ENCODE measurements at places on chromosomes 12 and 14.
A peak's percentile ranks its signal among the peaks of the same experiment; 100 is the strongest.

DNA sequence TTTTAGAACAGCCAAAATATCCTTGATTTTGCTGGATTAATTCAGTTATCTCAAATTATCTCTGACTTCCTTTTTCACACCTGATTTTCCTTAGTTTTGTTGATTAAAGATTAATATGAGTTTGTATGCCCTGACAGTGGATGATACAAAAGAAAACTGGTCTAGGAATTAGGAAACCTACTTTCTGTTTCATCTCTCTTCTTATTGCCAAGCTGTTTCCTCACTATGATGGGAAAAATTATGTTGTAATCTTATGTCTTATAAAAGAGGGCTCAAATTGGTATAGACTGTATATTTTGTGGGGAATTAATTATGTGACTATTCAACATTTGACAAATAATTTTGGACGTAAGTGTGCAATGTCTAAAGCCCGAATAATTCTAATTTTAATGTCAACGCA lies 271.6 kb downstream of the FBXL14 start:
- DNase-seq, result no peak

DNA sequence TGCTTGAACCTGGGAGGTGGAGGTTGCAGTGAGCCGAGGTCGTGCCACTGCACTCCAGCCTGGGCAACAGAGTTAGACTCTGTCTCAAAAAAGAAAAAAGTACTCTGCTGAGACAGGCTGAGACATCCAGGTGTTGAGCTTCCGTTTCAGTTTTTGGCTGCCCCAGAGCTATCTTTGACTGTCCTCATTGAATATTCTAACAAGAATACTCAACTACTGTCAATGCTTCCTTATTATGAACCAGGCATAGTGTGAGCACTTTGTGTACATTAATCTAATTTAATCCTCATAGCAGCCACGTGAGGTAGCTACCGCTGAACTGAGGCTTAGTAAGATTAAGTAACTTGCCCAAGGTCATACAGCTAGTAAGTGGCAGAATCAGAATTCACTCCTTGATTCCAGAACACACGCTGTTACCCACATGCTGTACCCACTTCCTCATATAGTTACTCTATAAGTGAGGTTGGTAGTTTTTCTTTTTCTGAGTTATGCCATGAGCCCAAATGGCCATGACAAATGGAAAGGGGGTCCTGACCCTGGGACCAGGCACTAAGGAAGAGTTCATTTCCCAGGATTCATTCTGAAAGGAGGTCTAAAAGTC lies 11.3 kb downstream of the ALDH1L2 start:
- no peak for DNase-seq

DNA sequence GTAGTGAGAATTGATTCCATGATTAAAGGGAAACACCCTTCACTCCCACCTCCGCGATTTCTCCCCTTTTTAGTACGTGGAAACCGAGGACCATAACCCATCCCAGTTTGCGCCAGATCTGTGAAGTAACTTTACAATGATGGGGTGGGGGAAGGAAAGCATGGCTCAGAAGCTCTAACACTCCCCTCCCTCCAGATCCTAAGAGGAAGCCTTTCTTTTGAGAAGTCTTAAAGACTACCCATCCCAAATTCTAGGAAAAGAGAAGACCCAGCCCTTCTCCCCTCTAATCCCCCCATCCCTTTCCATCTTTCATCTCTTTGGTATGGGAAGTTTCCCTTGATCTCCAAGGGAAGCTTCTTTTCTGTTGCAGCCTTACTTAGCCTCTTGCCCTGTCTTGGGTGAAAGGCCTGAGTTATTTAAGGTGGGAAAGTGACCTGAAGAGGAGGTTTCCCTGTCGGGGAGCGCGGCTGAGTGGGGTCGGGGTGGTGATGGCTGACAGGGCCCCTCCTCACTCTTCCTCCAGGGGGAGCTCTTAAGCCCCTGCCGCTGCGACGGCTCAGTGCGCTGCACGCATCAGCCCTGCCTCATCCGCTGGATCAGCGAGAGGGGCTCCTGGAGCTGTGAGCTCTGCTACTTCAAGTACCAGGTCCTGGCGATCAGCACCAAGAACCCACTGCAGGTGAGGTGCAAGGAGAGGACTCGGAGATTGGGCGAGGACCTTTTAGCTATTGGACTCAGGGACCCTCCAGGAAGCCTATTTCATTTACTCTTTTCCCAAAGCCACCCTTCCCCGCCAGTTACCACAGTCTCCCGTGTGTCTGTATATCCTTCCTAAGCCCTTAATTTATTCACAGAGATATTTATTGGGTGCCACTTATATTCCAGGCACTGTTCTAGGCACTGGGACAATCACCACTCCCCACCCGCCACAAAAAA lies 1.8 kb downstream of the MARCHF9 start:
- peak; percentile 73 for DNase-seq

- no peak for DNase-seq
Measured at GRCh38 chr14:101681795-101682194, 79.7 kb upstream of the PPP2R5C start.

DNA sequence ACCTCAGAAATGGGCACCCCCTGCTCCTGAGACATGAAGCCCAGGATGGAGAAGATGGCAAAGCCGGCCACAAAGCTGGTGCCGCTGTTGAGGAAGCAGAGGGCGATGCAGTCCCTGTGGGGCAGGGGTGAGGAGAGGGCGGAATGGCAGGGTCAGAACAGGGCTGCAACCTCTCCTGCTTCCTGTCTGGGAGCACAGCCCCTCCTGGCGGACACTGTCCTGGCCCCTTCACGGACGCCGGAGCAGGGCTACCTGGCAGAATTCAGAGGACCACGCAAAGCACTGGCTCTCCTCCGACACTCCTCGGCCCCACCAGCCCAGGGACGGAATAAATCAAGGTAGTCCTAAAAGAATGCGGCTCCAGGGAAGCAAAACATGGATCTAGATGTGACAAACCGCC lies 12.4 kb upstream of the SLC6A12 start:
- DNase-seq, result no peak

DNA sequence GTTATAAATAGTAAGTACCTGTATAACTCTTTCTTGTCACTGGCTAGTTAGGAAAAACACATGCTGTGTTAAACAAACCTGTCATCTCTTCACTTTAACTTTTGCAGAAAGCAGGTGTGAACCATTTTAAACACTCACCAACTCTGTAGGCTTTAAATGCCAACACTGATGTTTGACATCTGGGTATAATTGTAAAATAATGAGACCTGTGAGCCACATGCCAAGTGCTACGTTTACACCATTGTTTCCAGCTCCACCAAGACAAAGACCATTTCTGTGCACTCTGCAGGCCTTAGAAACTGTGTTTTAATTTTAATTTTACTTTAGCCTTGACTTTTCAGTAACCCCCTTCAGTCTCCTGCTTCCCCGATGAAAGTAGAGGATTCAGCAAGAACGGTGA lies 11.0 kb downstream of the TPH2 start:
- DNase-seq, result no peak

DNA sequence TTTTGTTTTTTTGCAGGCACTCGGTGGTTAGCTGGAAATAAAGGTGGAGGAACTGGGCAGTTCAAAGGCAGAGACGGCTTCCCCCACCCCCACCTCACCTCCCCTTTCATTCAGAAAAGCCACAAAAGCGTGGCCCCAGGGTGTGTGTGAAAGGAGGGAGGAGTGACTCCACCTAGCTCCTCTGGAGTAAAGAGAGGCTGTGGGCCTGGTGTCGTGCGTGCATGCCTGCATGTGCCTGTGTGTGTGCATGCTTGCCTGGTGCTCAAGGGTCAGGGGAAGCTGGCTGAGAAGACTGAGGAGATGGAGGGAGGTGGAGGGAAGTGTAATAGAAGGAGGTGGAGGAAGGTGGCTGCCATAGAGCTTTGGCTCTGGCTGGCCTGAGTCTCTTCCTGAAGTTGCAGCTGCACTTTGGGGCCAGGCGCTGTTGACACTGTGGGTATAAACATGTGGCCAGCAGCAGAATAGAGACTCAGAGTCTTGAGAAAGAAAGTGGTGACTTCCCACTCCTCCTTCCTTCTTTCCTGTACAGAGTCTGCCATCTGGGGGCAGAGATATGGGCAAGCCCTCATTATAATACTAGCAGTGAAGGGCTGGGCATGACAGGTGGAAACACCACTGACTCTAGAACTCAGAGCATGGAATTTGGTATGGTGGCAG lies 36.9 kb upstream of the SINHCAF start:
- peak; percentile 45 for DNase-seq

- DNase-seq, result no peak
Measured at GRCh38 chr12:2689879-2690278, 104.9 kb upstream of the FKBP4 start.

- DNase-seq, result no peak
Measured at GRCh38 chr14:100222224-100223093, 16.5 kb upstream of the YY1 start.

DNA sequence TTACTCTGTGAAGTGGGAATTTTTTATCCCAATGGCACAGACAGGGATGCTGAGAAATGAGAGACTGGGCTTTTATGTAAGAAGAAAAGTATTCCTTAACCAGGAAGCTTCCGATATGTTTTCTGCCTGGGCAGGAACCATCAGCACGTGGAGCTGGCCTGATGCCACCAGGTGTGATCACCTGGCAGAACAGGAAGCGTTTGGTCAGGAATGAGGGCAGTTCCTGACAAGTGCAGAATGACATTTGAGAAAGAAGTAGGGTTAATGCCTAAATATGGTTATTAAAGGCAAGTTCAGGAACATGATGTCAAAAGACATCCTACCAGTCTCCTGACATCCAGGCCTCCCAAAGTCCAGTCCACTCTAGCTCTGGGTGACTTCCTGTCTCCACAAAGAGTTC lies 210.3 kb downstream of the NUAK1 start:
- DNase-seq, result no peak

DNA sequence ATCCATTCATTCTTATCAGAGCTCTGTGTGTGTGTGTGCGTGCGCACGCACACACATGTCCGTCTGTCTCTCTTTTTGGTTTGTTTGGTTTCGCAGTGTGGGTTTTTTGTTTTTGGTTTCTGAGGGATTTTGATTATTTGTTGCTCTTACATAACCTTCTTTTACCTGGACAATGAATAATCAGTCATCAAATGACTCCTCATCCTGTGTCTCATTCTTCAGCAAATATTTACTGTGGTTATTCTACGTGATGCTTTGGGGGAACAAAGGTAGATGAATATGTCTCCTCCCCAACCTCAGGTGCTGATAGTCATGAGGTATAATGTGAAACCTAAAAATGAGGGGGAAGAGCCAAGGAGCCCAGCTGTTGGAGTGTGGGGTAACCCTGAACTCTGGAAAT lies 92.4 kb downstream of the SAMD4A start:
- no peak for DNase-seq

DNA sequence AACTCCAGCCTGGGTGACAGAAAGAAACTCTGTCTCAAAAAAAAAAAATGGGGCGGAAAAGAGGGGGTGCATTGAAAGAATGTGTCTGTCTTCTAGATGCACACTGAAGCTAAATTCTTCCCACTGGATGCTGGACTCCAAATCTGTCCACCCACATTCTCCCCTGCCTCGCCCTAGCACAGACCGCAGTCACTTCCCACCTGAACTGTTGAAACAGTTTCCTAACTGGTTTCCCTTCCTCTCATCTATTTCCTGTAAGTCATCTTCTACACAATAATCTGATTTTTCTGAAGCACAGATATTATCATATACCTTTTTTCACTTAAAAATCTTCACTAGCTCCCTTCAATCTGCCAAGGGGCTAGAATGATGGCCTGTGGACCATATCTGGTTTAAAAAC lies 1.5 kb upstream of the HCAR1 start:
- no peak for DNase-seq

DNA sequence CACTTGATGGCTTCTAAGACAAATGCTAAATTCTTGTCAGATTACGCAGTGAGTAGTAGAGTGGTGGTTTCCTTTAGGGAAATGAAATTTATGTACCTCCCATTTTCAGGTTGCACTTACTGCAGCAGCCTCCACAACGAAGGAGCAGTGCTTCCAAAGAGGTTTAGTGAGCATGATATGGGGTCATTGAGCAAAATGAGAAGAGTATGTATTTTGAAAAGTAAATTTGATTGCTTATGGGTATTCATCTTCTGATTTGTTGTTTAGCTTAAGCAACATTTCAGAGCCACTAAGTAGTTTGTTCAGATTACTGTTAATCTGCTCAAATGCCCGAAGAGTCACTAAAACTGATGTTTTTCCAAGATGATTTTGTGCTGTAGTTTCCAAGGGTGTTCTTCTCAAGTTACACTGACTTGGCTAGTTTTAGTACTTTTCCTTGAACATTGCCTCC lies 493.6 kb downstream of the PCNX1 start:
- no peak for DNase-seq

GRCh38 chr14:79436335-79436734 lies 775.0 kb downstream of the DIO2 start:
- no peak for DNase-seq

DNA sequence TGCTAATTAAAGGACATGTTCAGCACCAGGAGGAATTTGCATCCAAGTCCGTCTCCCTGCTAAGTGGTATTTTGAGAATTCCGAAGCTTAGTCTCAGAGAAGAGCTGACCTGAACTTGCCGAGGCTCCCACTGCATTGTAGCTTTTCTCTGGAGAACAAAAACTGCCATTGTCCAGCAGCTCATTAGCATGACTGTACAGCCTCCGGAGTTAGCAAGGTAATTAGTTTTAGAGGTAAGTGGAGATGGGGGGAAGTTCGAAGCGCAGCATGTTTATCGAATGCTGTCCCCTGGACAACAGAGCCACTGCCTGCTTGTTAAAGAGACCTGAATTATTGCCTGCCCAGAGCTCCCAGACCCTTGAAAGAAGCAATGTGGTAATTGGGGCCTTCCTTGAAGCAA lies 160.3 kb upstream of the PELI2 start:
- no peak for DNase-seq

- no peak for DNase-seq
Measured at GRCh38 chr12:87847147-87847546, 182.1 kb downstream of the C12orf50 start.

GRCh38 chr14:61568572-61569011 lies 126.7 kb upstream of the HIF1A start:
- peak; percentile 58 for DNase-seq

DNA sequence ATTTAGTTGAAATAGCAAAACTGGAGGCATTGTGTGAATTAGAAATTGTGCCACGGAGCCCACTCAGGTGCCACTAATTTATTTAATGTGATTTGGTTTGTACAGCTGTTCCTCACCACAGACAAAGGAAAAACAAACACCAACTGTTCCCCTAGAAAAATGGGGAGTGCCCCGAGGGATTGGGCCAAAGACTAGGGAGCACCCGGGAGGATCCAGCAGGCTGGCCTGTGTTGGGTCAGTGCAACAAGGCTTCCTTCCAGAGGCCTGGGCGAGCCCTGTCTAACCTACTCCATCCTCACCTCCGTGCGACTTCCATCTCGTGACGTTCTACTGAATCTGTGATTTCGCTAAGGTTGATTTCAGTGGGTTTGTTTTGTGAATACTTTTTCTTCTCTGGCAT lies 206.2 kb downstream of the CHST11 start:
- DNase-seq, result no peak

DNA sequence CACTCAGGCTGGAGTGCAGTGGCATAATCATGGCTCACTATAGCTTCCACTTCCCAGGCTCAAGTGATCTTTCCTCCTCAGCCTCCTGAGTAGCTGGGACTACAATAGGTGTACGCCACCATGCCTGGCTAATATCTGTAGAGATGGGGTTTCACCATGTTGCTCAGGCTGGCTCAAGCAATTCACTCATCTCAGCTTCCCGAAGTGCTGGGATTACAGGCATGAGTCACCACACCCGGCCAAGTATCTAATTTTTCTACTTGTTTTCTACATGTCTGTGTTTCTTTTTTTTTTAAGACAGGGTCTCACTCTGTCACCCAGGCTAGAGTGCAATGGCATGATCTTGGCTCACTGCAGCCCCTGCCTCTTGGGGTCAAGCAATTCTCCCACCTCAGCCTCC lies 119.7 kb upstream of the MED13L start:
- DNase-seq, result no peak

GRCh38 chr14:37642125-37642524 lies 46.7 kb downstream of the TTC6 start:
- DNase-seq, result no peak

Measured in stimulated activated CD4-positive, alpha-beta T cell treated with anti-CD3 and anti-CD28 coated beads, Interleukin-1b, Interleukin-23, amount 100 ng/mL, for 48 hours (primary cell).